Activated T-cell treated with anti-CD3 and anti-CD28 coated beads for 24 hours (primary cell): ENCODE measurements at places on chromosomes 6 and 20.

- DNase-seq = no peak
These were observed 5.2 kb downstream of the FRK start for GRCh38 chr6:116055513-116055912.

- DNase-seq = no peak
These were observed 96.0 kb downstream of the ADTRP start for GRCh38 chr6:11682561-11682975.

DNA sequence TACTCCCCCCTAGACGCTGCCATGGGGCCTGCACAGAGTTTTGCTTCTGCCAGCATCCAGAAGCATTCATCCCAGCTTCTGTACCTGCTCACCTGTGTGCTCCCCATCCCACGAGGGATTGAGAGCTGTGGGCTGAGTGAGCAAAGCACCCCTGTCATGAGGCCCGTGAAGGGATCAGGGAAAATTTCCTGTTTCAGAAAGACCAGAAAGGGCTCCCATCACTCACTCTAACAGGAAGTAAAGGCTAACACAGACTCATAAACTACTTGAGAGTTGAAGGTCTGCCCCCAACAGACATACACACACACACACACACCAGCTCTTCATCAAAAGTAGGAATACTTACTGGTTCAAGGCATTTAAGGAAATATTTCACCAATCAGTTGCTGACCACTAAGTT, 256.5 kb upstream of the NT5E start:
- DNase-seq = no peak

DNA sequence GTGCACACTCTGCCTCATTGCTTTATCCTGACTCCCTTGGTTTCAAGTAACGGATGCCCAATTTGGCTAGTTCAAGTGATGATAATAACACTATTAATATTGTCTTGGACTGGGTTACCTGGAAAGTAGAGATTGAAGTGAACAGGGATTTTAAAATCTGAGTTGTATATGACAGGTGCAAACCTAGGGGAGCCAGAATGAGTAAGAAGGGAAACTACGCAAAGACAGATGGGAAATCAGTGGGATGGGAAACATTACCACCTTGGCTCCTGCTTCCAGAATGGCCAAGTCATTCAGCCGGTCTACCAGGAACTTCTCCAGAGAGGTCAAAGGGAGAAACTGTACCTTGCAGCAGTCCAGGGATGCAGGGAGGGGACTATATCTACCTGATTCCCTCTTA, 41.9 kb downstream of the OGFRL1 start:
- no peak for DNase-seq

DNA sequence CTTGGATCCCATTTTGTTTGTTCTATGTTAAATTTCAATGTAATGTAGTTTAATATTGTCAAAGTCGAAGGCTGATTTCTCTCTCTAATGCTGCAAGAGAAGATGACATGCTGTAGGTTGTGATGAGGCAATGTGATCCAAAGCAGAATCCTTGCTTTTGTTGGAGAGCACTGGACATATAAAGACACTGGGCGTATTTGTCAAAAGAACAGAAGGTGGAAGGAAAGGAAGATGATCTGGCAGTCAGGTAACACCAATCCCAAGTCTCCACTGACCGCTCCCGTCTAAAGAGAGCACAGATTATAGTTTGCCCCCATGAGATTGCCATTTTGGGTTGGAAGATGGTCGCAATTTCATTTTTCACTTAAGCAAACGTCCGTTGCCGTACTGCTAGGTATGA, 935 bp upstream of the RFX6 start:
- no peak for DNase-seq

DNA sequence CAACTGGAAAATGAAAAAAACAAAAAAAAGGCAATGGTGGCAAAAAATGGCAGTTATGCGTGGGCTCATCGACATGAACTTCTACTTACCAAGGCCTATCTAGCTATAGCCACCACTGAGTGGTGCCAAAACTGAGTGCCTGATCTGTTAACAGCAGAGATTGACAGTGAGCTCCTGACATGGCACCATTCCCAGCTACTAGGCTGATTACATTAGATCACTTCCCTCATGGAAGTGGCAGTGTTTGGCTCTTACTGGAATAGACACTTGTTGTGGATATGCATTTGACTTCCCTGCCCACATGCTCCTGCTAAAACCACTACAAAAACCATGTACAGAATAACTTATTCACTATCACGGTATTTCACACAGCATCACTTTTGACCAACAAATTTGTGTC, 216.1 kb upstream of the SGK1 start:
- DNase-seq = no peak

GRCh38 chr6:112781241-112781640, 434.1 kb downstream of the RFPL4B start:
- DNase-seq = no peak

- DNase-seq = no peak
These were observed 218.2 kb downstream of the ZDHHC14 start for GRCh38 chr6:157599191-157599590.

DNA sequence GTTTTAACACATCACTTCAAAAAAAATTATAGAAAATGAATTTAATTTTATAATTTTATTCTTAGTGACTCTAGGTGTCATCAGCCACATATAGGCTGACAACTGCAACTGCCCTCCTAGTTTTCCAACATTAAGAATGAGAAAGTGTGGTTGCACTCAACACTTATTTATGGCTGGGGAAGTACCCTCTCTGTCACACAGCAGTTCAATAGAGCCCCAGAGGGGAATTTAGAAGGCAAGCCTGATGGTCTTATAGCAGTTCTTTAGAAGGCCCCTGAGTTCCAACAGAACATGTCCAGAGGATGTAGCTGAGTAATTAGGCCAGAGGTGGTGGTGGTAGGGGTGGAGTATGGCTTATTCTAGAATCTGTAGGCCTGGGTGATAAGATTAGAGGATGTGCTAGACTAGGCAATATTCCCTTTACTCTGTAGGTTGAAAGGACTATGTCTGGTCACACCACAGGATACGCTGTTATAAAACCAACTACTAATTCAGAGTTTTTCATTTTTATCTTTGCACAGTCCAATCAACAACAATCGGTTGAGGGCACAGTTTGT, 226.5 kb upstream of the CITED2 start:
- no peak for DNase-seq

- no peak for DNase-seq
These were observed 57.7 kb upstream of the VSTM2L start for GRCh38 chr20:37845241-37845681.

DNA sequence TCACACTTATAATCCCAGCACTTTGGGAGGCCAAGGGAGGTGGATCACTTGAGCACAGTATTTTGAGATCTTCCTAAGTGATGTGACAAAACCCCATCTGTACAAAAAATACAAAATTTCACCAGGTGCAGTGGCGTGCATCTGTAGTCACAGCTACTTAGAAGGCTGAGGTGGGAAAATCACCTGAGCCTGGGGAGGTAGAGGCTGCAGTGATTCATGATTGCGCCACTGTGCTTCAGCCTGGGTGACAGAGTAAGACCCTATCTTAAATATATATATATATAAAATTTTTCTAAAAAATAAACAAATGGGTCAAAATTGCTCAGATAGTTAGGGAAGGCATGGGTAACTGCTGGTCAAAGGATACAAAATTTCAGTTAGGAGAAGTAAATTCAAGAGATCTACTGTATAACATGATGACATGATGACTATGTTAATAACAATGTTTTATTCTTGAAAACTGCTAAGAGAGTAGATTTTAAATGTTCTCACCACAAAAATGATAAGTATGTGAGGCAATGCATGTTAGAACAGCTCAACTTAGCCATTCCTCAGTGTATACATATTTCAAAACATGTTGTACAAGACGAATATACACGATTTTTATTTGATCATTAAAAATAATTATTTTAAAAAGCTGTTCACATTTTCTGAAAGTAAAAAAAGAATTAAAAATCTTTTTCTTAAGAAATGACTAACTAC, 24.4 kb downstream of the TBC1D32 start:
- DNase-seq = no peak

GRCh38 chr20:47188540-47188939, 168.0 kb downstream of the ZMYND8 start:
- DNase-seq = no peak

- DNase-seq = peak; percentile 71
These were observed 145.7 kb downstream of the BTBD9 start for GRCh38 chr6:38493931-38494547.

DNA sequence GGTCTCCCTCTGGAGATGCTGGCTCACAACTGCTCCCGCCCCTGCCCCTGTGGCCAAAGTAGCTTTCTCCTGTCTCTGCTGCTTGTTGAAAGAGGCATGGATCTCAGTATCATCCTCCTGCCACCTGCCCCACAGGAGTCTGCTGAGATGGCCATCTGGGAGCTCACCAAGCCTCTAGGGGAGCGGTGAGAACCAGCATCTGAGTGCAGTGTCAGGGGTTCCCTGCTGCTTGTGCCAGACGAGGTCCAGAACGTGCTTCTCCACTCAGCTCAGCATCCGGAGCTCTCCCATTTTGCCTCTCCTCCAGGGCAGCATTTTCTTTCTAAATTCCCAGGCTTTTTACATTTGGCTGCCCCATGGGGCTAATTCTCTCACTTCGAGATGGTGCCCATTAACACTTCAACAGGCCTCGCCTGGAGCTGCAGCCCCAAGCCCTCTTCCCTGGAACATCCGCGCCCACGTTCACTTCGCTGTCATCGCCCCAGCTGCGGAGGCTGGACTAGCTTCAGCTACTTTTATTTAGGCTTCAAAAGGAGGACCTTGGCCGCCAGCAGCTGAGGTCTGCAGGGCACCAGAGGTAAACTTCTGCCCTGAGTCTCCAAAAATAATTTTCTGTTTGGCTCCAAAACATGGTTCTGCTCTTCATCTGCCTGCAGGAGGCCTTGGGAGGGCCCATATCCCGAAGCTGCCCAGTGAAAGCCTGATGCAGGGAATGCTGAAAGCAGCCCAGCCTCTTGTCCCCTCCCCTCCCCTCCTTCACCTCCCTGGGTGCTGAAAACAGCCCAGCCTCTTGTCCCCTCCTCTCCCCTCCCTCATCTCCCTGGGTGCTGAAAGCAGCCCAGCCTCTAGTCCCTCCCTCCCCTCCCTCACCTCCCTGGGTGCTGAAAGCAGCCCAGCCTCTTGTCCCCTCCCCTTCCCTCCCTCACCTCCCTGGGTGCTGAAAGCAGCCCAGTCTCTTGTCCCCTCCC, 25.2 kb upstream of the MLN start:
- no peak for DNase-seq

GRCh38 chr20:44703183-44703925, 11.8 kb upstream of the CCN5 start:
- no peak for DNase-seq
